ENCODE measurements at places on chromosomes 2 and 18. TPM values are rescaled to one million over a fixed set of nuclear protein-coding genes. Genes with fewer than 3 reads are reported as not detected.

DNA sequence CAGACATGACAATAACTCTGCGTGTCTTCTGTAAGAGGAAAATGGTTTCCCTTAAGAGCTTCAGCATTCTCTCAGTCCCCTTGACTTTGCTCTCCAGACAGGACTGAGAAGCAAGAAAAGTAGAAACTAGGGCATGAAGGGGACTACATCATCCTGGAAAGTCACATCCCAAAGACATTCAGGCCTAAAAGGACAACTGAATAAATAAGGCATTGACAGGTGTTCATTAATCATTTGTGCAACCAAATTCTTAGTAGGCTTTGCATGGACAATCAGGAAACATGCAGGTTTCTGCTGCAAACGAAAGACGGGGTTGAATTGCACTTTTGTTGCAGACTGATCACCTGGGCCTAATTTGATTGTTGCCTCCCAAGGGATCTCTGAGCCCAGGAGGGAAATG, 1.2 kb upstream of the SGPP2 start:
- H3K27me3 ChIP-seq = peaks cover 38% of the 10 kb centered on the region
- H3K4me1 ChIP-seq = peaks cover 30% of the 10 kb centered on the region
- H3K36me3 ChIP-seq = no peaks in the 10 kb centered on the region
- no peak for DNase-seq
- no peak overlapping the region for H3K4me3 ChIP-seq
- H3K27ac ChIP-seq = no peak overlapping the region

DNA sequence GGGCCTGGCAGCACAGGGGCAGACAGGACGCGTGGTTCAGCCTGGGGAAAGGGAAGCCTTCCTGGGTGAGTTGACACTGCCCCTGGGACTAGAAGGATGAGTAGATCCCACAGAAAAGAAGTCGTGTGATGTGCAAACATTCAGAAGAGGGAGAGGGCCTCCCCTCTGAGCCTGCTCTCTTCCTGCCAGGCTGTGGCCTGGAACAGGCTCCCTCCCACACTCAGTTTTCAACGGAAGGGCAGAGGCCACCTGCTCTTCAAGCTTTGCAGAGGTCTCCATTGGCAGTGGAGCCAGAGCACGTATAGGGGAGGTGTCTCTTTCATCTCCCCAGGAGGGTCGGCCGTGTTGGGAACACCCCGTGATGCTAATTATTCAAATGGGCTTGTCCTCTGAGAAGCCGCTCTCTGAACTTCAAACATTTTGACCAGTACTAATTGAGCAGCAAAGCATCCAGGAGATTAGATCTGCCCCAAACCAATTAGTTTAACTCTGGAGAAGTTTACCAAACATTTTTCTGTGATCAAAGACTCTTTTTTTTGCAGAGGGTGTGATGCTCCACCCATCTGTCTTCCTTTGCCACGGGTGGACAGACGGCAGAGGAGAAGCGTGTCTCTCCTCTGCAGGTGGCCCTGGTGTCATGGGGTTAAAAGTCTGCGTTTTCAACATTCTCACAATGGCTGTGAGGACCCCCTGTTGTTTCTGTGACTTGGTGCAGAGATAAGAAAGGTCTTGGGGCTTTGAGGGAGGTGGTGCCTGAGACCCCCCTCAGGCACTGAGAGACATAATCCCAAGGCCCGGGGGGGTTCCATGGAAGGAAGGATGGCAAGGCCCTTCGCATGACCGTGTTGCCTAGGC, 29.5 kb upstream of the ODC1 start:
- H3K36me3 ChIP-seq = no peaks in the 10 kb centered on the region
- DNase-seq = peak; percentile 53
- peaks cover 8% of the 10 kb centered on the region for H3K27me3 ChIP-seq
- no peaks in the 10 kb centered on the region for H3K4me1 ChIP-seq
- no peak overlapping the region for H3K4me3 ChIP-seq

GRCh38 chr2:134284119-134284670, 30.3 kb downstream of the MGAT5 start:
- peaks cover 6% of the 10 kb centered on the region for H3K4me1 ChIP-seq
- no peaks in the 10 kb centered on the region for H3K36me3 ChIP-seq
- no peak for DNase-seq
- no peak overlapping the region for H3K27ac ChIP-seq
- no peaks in the 10 kb centered on the region for H3K27me3 ChIP-seq

The ASB18 gene
- 0.13 TPM for total RNA-seq

DNA sequence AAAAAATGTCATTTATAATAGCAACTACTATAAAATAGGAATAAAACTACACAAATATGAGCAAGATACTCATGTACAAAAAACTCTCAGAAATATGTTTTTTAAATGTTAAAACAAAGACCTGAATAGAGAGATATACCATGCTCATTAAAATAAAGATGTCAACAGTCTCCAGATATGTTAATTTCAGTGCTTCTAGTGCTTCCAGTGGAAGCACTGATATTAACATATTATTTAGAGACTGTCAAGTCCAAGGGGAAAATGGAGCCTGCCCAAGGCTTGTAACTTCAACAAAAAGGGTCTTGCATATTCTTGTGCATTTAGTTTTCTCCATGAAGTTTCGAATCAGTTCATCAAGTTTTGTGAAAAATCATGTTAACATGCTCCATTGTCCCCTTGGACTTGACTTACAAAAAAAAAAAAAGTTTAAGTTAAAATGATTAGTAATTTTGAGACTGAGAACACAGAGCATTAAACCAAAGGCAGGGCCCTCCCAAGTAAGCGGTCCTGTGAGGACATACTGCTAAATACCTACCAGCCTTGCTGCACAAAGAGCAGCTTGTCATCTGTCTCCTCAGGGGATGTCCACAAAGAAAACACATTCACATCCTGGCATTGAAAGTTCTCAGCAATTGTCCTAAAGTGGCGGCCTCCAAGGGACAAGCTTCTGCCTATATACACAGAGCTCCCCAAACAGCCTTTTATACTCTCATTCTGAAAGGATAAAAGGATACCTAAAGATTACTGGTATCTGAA, 501.9 kb upstream of the CHAC2 start:
- no peaks in the 10 kb centered on the region for H3K36me3 ChIP-seq
- no peaks in the 10 kb centered on the region for H3K4me1 ChIP-seq
- no peak overlapping the region for H3K27ac ChIP-seq
- no peaks in the 10 kb centered on the region for H3K27me3 ChIP-seq

The B3GNT7 gene
- 1.3 TPM for total RNA-seq
